ENCODE measurements at places on chromosomes 3 and 15.

DNA sequence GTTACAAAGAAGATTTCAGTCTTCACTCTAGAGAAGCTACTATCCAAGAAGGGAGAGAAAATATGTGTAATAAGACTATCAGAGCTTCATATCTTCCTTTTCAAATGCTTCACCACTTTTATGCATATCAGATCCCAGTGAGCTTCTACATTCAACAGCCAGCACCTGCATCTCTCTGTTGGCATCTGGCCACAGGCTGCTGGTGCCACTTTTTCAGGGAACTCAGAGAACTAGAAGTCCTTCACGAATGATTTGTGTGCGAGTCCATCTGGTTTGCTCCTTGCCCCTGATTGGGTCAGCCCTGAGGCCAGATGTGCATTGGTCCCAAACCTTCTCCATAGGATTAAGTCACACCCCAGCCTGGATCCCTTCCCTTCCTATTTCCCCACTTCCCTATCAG, 22.1 kb downstream of the SNTN start:
- no peak for DNase-seq

GRCh38 chr3:57500506-57500905, 43.6 kb downstream of the DNAH12 start:
- DNase-seq, result peak; percentile 2

GRCh38 chr3:89278302-89279025, 171.0 kb downstream of the EPHA3 start:
- DNase-seq, result no peak

GRCh38 chr3:14303336-14304100, 98.9 kb upstream of the SLC6A6 start:
- DNase-seq, result no peak

DNA sequence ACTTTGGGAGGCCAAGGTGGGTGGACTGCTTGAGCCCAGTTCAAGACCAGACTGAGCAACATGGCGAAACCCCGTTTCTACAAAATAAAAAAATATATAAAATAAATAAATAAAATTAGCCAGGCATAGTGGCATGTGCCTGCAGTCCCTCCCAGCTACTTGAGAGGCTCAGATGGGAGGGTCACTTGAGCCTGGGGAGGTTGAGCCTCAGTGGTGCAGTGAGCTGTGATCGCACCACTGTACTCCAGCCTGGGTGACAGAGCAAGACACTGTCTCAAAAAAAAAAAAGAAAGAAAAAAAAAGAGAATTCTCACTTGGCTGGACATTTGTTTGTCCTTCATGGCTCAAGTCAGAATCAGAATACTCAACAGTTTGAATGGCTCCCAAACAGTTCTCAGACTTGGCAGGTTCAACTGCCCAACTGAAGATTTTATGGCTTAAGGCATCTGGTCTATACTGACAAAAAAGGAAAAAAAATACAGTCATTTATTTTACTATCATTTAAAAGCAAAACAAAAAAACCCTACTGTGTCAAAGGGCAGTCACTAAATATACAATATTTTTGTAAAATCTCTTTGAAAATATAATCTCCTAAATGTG, 106.6 kb downstream of the FBXL22 start:
- no peak for DNase-seq

DNA sequence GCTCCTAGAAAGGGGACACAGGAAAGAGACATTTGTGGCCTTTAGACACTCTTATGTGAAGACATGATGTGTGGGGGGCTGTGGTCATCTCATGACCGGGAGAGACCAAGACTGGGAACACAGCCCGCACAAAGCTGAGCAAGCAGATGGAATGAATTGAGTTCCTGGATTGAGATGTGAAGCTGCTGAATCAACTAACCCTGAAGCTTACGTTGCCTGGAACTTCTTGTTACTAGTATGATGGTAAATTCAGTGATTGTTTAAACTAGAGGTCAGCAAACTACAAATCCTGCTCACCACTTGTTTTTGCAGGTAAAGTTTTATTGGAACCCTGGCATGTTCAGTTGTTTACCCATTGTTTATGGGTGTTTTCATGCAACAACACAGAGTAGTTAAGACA, 83.4 kb upstream of the BHLHE40 start:
- no peak for DNase-seq

GRCh38 chr3:72344647-72345046, 503.6 kb downstream of the SHQ1 start:
- DNase-seq, result no peak

- no peak for DNase-seq
Observed at GRCh38 chr3:11307830-11308432, 35.7 kb downstream of the ATG7 start.

DNA sequence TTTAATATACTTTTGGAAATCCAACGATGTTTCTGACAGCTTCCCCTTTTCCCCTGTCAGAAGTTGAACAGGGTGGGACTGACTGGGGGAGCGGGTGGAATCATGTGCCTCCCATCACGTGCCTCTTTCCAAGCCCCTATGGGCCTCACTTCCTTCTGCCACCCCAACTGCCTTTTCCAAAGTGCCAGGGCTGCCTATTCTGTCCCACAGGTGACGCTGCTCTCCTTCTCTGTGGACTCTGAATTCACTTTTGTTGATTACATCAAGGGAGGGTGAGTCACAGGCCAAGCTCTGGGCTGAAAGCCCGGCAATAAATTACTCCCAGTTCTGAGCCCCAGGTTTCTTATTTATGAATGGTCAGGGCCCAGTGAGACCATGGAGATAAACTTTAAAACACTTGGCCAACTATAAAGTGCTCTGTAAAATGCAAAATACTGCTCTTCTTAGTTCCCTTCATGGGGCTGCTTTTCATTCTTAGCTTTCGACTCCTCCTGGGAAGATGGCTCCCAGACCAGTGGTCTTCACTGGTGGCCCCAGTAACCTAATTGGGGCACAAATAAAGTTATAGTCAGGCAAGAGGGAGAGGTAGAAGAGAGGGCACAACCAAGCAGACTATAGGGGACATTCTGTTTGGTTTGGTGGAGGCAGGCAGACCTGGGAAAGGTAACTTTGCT, 12.3 kb downstream of the CPNE9 start:
- DNase-seq, result peak; percentile 76

DNA sequence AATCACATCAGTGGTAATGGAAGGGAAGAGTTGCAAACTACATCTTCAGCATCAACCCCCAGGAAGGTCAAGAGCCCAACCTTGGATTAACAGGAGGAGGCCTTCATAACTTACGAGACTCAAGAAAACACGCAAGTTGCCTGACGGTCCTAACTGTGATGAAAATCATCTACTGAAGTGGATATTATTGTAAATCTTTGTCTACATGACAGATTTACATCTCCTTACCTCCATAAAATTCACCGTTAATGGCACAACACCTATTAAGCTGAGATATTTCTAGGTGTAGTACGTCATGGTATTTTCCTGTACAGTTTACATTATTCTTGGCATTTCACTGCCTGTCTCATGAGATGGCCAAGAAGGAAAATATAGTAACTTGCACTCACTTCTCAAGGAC, 332.0 kb downstream of the NSUN3 start:
- no peak for DNase-seq

- no peak for DNase-seq
Observed at GRCh38 chr3:7877312-7877711, 624.3 kb upstream of the LMCD1 start.

GRCh38 chr3:117442566-117442965, 733.0 kb downstream of the TUSC7 start:
- no peak for DNase-seq

- no peak for DNase-seq
Observed at GRCh38 chr3:83023086-83023485, 1261.6 kb upstream of the GBE1 start.

- DNase-seq, result no peak
Observed at GRCh38 chr3:37183976-37184375, 9.6 kb upstream of the LRRFIP2 start.

DNA sequence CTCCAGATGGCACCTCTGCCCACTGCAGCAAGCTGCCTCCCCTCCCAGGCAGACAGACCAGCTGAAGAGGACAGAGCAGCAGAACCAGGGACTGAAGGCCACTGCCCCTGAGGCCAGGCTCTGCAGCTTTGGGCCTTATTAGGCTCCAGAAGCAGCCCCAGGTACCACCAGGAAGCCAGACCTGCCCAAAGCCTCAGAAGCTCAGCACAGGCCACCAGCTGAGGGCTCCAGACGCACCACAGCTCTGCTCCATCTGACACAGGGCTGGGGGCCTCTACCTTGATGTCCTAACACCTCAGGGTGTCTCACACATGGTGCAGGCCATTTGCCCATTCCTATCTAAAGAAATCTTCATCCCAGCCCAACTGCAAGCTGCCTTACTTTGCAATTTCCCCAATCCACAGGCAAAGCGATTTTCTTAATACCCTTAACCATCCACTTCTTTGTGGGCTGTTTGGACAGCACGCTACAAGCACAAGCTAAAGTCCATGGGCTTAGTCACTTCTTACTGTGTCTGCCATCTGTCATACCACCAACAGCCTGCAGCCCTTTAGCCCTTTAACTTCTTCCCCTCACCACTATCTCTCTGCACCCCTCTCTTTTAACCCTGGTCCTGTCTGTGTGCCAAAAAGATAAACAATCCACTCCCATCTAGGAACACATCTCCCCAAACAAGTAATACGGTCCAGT, 112.1 kb downstream of the IQSEC1 start:
- DNase-seq, result no peak

DNA sequence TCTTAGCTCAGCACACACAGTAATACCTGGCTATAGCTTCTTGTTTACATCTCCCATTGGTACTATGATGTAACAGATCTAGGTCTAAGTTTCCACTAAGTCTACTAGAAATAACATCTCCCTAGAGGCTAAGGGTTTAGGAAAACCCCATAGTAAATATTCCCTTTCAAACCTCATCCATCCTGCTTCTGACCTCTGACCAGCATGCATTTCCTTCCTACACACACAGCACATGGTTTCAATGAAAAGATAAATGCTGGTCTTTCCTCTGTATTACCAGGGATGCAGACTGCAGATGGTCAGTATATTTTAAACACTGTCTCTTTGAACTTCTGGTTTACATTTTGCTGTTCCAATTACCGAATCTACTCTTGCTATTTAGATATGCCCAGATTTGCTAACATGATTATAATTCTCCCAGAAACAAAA, 96.6 kb downstream of the EFL1 start:
- DNase-seq, result no peak

GRCh38 chr3:127170814-127171213, 22.1 kb upstream of the PRR23E start:
- DNase-seq, result no peak

DNA sequence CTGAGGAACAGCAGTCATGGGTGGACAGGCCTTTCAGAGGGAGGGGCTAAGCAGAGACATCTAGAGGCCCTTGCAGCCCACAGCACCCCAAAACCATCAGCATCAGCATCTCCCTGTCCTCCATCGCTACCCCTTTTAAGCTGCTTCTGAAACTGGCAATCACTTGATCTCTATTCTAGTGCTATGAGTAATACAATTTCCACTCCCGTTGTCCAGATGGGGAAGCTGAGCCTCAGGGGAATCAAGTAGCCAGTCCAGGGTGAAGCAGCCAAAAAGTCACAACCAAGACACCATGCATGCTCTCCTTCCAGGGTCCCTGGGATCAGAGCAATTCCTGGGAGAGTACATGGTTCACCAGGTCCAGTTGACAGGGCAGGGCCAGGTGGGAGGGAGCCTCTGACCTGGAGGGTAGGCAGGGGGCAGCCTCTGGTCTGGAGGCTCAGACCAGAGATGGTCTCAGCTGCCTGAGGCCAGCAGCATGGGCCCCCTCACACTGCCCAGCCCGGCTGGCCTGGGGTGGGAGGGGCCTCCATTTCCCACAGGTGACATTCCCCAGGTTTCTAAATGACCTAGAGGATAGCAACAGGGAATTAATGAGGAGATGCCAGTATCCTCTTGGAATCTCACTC, 30.0 kb downstream of the KLHL25 start:
- no peak for DNase-seq

GRCh38 chr15:83918011-83918410, 264.1 kb downstream of the ADAMTSL3 start:
- no peak for DNase-seq

DNA sequence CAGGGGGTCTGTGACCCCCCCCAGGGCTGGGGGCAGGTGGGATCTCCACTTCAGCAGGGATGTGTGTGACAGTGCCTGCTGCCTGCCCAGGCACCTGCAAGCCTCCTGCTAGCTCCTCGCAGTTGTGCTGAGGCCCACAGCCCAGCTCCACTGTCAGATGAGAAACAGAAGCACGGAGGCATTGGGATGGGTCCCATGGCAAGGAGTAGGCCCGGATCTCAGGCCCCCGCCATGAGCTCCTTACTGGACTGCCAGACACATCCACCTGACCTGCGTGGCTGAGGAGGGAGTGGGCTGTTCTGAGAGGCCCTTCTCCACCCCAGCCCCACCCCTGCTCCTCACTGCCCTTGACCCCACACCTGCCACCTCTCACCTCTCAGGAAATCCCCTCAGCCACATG, 18.2 kb upstream of the SKOR1 start:
- DNase-seq, result no peak

- no peak for DNase-seq
Observed at GRCh38 chr3:126988451-126989021, 5.6 kb downstream of the PLXNA1 start.

- DNase-seq, result peak; percentile 11
Observed at GRCh38 chr3:62723166-62723913, 151.9 kb downstream of the CADPS start.

DNA sequence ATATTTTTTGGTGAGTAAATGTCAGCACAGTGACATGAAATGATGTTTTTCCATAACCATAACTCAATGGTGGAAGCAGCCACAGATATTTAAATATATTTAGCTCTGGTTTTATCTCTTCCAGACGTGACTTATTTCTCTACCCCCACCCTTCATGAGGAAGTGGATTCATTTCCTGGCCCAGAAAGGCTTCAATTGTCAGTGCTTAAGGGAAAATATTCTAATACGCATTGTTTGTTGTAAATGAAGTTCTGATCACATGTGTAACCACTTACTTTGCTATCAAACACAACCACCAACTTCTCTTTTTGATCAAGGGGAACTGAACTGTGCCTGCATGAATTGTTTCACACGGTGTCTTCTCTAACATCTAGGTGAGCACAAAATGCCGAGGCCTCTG, 14.0 kb downstream of the CLDN16 start:
- DNase-seq, result no peak

GRCh38 chr3:64848822-64849221, 161.0 kb upstream of the ADAMTS9 start:
- peak; percentile 26 for DNase-seq

DNA sequence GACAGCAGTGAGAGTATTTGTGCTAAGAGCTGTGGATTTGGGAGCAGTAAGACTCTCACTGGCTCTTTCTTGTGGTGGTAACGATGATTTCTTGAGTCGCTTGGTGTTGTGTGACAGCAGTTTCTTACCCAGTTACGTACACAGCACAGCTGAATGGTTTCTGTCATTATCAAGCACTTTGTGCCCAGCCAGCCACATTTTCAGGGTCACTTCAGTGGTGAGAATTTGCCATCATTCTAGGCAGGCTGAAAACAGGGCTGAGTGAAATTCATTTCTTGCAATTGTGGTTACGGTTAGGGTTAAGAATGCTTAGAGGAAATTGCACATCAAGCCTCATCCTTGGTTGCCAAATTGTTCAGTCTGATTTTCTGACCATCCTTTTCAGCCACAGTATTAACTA, 130.1 kb downstream of the RYR3 start:
- no peak for DNase-seq

Data from stomach (tissue), 19 donors.